ENCODE measurements at places on chromosomes 2 and 18.

DNA sequence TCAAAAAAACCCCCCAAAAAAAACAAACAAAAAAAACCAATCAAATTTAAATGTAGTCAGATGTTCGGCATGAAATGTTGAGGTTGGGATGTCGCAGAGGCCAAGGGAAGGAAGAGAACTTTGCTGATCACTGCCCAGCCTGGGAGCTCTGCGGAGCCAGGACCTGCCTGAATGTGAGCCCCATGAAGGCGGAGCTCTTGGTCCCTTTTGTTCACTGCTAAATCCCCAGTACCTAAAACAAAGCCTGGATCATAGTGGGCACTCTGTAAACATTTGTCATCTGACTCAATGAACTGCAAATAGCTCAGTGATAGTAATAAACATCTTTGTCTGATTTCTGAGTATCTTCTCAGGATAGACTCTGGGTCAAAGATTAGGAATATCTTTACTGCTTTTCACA, 64.0 kb downstream of the NGEF start:
- DNase-seq, result no peak

GRCh38 chr2:233766416-233766815, 6.3 kb downstream of the UGT1A1 start:
- no peak for DNase-seq

GRCh38 chr18:79521416-79522205, 125.9 kb downstream of the NFATC1 start:
- no peak for DNase-seq

- DNase-seq, result no peak
Measured at GRCh38 chr2:60313470-60314172, 239.8 kb downstream of the BCL11A start.

DNA sequence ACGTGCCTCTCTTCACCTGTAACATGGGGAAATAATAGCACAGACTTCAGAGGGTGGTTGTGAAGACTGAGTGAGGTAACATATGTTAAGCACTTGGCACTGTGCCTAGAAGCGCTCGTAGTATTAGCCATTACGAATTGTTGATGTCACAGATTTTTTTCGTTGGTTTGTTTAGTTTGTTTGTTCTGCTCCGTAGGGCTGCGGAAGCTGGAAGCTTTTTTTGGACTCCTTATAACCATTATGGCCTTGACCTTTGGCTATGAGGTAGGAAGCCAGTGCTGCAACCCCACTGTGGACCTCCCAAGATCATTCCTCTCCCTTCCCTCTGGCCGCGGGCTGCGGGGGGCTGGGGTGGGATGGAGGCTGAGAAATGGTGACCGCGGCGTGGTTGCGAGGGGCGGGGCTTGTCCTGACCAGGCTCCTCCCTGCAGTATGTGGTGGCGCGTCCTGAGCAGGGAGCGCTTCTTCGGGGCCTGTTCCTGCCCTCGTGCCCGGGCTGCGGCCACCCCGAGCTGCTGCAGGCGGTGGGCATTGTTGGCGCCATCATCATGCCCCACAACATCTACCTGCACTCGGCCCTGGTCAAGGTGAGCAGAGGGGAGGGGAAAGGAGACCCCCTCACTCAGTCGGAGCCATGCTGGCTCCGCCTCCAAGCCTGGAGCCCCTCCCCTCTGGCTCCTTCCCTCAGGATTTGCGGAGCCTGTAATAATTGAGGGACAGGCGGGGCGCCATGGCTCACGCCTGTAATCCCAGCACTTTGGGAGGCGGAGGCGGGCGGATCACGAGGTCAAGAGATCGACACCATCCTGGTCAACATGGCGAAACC, 5.5 kb downstream of the SLC11A1 start:
- DNase-seq, result no peak

DNA sequence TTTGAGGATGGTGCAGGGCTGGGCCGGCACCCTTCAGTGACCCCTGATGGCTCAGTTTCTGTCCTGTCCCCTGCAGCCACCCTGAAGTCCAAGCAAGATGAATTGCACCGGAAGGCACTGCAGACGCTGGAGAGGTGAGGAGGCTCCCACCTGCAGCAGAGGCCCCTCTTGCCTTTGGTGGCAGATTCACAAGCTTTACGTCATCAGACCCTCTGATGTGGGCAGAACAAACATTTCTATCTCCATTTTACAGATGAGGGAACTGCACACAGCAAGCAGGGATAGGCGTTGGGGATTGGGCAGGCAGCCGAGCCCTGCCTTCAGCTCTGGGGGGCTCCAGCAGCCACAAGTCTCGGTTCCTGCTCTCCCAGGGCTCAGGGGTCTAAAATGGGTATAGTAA, 107.7 kb upstream of the MCFD2 start:
- no peak for DNase-seq

DNA sequence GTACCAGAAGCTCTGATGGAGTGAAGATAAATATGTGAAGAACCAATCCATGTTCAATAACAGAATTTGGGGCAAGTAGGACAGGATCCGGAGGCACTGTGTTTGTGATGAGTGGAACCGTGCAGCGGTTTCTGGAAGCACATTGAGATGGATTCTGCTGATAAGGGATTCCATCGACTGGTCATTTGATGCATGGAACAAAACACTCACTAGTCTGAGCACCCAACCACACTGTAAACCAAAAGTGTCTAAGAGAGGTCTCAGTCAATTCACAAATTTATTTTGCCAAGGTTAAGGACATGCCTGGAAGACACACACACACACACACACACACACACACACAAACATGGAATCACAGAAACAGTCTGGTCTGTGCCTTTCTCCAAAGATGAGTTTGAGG, 459.5 kb downstream of the FBXO15 start:
- no peak for DNase-seq

DNA sequence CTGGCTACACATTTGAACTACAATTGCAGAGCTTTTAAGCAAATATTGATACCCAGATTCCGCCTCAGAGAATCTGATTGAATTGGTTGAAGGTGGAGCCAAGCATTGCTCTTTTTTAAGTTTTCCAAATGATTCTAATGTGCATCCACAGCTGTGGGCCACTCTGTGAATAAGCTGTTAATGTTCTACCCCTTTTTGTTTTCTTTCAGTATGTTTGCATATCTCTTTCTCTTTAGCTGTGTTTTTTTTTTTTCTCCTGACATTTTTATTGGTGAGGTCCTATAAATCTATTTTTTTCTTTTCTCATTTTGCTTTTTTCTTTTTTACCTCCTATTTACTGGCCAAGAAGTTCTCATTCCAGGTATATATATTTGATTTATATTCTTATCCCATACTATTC, 6.5 kb downstream of the SCN3A start:
- DNase-seq, result no peak

DNA sequence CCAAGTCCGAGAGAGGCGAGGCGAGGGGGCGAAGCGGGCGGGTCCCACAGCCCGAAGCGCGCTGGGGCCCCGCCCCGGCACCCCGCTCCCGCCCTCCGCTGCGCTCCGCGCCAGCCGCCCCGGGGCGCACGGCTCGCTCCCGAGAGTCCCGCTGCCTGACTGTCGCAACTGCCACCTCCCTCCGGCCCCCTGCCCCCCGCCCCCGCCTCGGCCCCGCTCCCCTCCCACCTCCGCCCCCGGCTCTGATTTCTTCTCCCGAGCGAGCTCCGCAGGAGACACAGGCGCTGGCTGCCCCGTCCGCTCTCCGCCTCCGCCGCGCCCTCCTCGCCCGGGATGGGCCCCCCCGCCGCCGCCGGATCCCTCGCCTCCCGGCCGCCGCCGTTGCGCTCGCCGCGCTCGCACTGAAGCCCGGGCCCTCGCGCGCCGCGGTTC, at the start of gene WNT6:
Gene WNT6 (plus strand): TSS at position 250 of the 432 bp plus-strand sequence. CDS start 233 bp downstream, outside the sequence.
- DNase-seq, result no peak

DNA sequence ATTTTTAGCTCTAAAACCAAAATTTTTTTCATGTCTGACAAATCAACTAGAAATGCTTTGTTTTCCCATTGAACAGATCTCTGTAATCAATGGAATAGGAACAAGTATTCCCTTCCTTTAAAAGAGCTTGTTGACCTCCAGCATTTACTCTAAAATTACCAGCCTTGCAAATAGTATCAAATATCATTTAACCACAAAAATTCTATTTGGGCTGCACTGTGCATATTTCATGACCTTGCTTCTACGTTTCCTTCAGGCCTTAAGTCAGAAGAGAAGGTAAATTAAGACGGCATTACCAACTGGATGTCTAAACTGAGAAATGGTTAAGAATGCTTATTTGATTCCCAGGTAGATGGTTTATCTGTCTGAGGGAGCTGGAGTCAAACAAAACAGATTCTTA, 33.3 kb upstream of the NRXN1 start:
- no peak for DNase-seq

- DNase-seq, result no peak
Measured at GRCh38 chr2:85549826-85550225, 10.9 kb downstream of the MAT2A start.

GRCh38 chr2:204061241-204061640, 124.7 kb downstream of the ICOS start:
- DNase-seq, result no peak

DNA sequence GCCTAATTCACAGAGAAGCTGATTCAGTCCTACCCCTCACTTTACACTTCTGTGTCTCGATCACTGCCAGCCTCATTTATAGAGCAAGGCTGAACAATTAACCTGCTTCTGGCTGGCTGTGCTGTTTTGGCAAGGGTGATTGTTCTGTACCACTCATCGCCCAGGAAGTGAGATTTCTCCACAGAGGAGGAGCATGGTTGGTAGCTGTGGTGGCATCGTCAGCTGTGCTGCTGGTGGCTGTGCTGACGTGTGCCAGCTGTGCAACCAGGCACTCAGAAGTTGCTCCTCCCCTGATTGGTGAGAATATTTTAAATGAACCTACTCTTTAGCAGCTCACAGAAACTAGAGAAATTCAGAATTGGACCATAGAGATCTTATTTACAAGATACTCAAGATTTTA, 158.3 kb downstream of the EML6 start:
- DNase-seq, result no peak

DNA sequence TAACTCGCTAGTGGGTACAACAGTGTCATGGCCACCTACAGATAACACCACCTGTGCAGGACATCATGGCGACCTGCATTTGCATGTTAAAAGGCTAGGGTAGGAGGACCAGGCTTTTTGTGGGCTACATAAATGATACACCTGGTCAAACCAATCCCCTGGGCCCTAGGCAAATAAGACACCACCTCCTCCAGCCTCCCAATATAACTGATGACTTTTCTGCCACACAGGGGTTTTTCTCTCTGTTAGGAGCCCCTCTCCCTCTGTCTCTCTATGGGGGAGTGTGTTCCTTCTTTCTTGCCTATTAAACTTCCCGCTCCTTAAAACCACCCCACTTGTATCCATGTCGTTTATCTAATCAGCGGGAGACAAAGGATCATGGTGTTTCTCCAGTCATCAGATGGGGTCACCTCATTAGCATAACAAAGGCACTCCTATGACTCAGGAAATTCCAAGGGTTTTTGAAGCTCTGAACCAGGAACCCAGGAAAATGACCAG, 10.8 kb upstream of the BUB1 start:
- DNase-seq, result no peak

DNA sequence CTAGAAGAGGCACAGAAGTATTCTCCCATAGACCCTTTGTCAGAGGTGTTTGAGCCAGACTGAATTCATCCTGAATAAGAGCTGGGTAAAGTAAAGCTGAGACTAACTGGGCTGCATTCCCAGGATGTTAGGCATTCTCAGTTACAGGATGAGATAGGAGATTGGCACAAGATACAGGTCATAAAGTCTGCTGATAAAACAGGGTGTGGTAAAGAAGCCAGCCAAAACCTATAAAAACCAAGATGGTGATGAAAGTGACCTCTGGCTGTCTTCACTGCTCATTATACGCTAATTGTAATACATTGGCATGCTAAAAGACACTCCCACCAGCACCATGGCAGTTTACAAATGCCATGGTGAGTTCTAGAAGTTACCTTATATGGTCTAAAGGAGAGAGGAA, 364.9 kb upstream of the TMEFF2 start:
- no peak for DNase-seq

DNA sequence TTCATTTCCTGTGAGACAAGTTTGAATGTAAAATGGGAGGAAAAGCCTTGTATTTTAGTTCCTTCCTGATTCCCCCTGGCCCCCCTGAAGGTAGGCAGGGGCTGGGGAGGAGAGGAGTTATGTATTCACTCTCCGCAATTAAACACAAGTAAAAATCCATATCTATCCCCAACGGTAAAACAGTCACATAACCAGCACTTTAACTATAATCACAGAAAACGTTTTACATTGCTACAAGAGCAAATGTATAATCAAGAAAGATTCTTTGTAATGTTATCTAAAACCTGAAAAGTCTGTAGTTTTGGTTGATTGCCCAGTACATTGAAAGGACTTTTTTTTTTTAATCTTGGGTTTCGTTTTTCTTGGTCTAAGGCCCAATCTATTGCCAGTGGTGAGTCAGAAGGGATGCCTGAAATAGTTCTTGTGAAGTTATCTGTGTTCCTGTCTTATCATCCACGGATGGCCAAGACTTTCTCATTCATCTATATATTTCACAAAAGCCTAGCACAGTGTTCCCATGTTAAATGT, 34.5 kb upstream of the CCNYL1 start:
- no peak for DNase-seq

GRCh38 chr2:232903989-232904388, 33.9 kb downstream of the SNORC start:
- DNase-seq, result peak; percentile 37

DNA sequence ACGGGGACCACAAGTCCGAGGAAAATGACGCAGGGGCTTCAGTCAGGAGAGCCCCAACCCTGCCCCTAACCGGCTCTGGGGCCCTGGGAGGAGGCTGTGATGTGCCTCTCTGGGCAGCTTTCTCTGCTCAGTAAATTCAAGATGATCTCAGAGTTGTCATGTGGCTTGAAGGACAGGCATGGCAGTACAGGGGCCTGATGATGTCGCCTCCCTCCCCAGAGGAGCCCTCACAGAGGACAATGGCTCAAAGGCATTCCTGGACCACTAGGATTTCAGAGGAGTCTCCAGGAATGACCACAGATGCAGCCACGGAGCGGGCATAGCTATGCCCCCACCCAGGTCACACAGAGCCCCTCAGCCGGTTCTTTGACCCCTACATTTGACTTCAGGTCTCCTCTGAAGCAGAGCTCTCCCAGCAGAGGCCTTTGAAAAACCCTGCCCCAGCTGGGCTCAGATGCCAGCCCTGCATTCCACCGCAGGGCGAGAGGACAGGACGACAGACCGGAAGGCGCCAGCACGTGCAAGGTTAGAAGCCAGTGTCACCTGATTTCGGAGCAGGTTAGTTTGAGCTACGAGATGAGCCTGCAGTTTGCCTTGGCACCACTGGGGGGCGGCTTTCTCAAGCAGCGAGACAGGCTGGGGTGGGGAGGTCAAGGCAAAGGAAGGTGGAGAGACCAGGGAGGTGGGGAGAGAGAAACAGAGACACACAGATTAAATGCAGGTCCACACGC, 39.2 kb downstream of the BIN1 start:
- no peak for DNase-seq

DNA sequence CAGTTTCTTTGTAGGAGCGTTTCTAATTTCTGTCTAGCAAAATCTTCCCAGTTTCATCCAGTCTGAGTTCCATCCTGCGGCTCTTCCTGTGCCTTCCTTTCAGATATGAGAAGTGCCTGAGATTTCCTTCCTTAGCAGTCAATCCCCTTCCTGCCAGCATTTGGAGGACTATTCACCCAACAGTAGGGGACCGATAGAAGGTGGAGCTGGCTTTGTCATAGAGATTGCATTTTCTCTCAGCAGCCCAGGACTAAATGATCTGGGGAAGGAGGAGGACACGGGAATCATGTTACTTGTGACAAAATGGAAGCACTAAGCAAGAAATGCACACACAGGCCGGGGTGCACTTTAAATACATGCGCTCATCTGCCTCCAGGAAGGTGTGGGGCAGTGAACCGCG, 5.6 kb upstream of the SMIM21 start:
- DNase-seq, result no peak

GRCh38 chr2:100822587-100823248, 2.8 kb downstream of the NPAS2 start:
- DNase-seq, result no peak
